ENCODE measurements at places on chromosomes 4 and X. TPM values are rescaled to one million over a fixed set of nuclear protein-coding genes. Genes with fewer than 3 reads are reported as not detected.

The GAGE12F gene
- not detected for total RNA-seq

The AKAP14 gene
- total RNA-seq = not detected

The ADGRG2 gene
- total RNA-seq = under 0.01 TPM

The BEND2 gene
- not detected for total RNA-seq

The ITIH6 gene
- not detected for total RNA-seq

The UGT2B17 gene
- not detected for total RNA-seq

The ATP7A gene
- total RNA-seq = 27.9 TPM

The CTAG1A gene
- not detected for total RNA-seq

The SPRY1 gene
- 7.5 TPM for total RNA-seq

The SPON2 gene
- total RNA-seq = 703 TPM

The IL21 gene
- total RNA-seq = not detected

The XG gene
- 6.1 TPM for total RNA-seq

The DLG3 gene
- total RNA-seq = 30.7 TPM

The PLP2 gene
- total RNA-seq = 17.8 TPM

The TMEM156 gene
- total RNA-seq = 0.17 TPM

The NKAP gene
- 3.8 TPM for total RNA-seq

The CPE gene
- total RNA-seq = 3.9 TPM

The CACNA1F gene
- total RNA-seq = not detected

The ANKRD17 gene
- 38.5 TPM for total RNA-seq

The RHOXF2 gene
- not detected for total RNA-seq

The GAGE12H gene
- not detected for total RNA-seq

The NEXMIF gene
- total RNA-seq = not detected

The ASB9 gene
- total RNA-seq = 1.4 TPM

The MTTP gene
- total RNA-seq = under 0.01 TPM

The IGFBP7 gene
- total RNA-seq = 112 TPM

The PGRMC2 gene
- total RNA-seq = 15.0 TPM

The KLHL4 gene
- under 0.01 TPM for total RNA-seq

The DIPK2B gene
- total RNA-seq = not detected

The DMRTC1 gene
- total RNA-seq = not detected

The GCNA gene
- total RNA-seq = 2.2 TPM

Measured in bronchial smooth muscle cell (primary cell).